Stimulated activated CD4-positive, alpha-beta T cell treated with anti-CD3 and anti-CD28 coated beads, Interleukin-2, amount 100 ng/mL, for 48 hours (primary cell): ENCODE measurements at places on chromosomes 16 and 17.

GRCh38 chr17:29588562-29589411, 661 bp downstream of the GIT1 start:
- DNase-seq = no peak

DNA sequence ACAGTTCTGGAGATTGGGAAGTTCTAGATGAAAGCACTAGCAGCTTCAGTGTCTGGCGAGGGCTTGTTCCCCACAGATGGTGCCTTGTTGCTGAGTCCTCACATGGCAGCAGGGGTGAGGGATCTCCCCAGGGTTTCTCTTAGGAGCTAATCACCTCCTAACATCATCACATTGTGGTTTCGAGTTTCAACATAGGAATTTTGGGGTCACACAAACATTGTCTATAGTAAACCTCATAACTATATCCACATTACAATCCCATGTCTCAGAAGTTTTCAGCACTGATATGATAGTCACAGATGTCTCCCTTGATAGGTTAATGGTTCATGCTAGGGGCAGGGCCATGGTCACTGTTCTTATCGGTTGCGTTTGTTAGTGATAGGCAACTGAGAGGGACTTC, 13.8 kb downstream of the CLUAP1 start:
- DNase-seq = no peak

DNA sequence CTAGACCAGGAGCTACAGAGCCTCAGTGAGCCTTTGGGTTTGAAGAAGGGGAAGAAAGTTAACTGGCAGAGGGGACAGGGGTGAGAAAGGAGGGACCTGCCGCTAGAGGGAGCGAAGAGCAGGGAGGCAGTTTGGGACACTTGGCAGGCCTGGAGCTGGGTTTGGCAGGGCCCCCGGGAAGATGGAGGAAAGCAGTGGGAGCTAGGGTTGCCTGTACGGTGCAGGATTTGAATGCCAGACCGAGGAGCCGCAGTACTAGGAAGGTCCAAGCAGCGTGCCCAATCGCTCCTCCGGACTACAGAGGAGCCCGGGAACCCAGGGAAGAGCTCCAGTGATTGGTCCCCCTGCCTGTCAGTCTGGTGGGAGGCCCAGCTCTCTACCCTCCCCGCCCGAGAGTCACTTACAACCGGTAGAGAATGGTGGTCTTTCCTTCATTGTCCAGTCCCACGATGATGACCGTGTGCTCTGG, 1.3 kb downstream of the ARL5C start:
- peak; percentile 68 for DNase-seq

DNA sequence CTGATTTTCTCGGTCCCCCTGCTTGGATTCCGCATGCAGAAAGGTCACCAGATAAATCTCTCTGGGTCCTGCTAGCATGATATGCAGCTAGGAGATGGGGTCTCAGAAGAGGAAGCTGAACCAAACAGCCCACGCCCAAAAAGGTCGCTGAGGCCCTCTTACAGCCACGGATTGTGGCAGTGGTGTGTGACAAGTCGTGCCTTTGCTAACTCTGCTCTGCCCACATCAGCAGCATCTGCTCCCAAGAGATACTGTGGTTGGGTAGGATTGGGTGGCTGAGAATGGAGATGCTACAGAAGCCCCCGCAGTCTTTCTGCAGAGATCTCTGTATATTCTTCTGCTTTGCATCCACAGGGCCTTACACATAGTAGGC, 15.2 kb upstream of the SKAP1 start:
- no peak for DNase-seq

GRCh38 chr16:8975039-8975438, 11.3 kb upstream of the USP7 start:
- no peak for DNase-seq

DNA sequence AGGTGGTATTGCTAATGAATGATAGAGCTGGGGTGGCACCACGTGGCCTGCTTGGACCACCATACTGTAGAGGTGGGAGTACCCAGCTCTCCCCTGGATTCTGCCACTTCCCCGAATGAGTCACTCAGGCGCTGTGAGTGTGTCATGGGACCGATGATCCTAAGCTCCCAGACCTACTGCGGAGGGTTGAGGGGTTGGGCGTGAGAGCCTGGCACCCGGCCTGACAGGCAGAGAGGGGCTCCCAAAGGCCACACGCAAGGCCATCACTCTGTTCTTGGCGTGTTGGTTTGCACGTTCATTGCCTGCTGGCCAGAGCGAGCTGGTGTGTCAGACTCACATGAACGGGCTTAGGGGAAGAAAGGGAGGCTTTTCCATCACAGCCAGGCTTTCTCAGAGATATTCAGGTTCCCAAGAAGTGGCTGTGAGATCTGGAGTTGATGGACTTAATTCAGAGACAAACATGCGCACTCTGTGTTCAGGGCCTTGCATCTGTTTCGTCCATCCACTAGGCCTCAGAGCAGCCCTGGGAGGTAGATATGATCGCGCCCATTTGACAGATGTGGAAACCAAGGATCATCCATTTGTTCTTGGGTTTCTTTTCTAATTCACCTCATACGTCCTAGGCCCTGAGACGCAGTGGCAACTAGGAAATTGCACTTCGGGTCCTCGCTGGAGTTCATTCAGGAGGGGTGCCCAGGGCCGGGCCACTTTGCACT, 41.4 kb downstream of the CMIP start:
- no peak for DNase-seq

DNA sequence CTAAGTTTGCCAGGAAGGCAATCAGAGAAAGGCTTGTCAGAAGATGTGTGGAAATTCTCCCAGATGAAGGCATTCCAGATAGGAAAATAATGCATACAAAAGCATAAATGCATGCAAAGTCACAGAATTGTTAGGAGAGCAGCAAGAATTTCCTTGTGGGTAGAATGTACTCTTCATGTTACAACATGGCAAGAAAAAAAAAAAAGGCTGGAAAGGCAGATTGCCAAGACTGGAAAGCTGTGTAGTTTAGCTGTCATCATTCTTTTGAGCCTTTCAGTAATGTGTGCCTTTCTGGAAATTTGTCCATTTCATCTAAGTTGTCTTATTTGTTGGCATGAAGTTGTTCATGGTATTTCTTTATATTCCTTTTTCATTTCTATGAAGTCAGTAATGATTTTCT, 71.0 kb upstream of the EFCAB3 start:
- no peak for DNase-seq
